ENCODE measurements at places on chromosomes 6 and 20.

DNA sequence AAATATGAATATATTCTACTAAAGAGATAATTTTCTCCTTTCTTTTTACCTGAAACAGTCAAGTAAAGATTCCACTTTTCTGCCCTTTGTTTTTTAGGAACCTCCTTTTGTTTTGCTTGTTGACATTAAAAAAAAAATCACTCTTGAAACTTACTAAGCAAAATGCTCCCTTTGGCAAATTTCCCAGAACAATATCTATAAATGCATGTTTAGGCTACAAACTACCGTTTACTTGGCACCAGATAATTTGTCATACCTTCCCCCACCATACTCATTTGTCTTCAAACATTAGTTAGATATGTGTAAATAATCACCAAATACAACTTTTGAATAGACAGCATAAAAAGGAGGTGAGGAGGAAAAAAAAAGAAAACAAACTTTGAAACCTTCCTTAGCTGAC lies 604.7 kb downstream of the RFPL4B start:
- no peak for DNase-seq

DNA sequence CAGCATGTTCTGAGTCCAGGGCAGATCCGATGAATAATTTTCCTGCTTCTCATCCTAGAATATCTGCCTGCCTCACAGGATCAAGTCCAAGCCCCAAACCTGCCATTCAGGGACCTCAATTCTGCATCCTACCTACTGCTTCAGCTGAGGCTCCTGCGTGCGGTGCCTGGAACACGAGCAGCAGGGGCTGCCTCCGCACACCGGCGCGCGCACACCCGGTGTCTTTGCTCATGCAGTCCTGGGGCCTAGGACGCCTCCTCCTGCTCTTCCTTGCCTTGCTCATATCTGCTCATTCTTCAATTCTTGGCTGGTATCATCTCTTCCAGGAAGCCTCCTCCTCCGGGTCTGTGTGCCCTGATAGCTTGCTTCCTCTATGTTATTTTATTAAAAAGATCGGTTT lies 81.1 kb upstream of the AGPAT4 start:
- no peak for DNase-seq

DNA sequence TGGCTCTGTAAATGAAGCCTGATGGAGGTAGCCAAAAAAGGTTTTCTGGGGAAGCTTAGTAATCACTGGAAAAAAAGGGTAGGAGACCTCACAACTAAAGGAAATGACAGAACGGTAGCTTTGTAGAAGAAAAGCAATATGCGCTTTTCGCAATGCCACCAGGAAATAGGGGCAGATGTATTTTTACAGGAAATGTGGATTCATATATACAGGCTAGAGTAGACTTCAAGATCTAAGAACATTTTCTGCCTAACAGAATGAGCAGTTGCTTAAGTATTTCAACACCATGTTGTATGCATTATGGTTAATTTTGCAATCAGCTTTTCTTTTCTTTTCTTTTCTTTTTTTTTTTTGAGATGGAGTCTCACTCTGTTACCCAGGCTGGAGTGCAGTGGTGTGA lies 219.6 kb downstream of the CD83 start:
- DNase-seq = no peak

- DNase-seq = no peak
These were observed 281.9 kb downstream of the EPM2A start for GRCh38 chr6:145453376-145453775.

- DNase-seq = no peak
These were observed 442.6 kb upstream of the MARCKS start for GRCh38 chr6:113414511-113414910.

- DNase-seq = no peak
These were observed 38.7 kb downstream of the DOK5 start for GRCh38 chr20:54514028-54514607.

GRCh38 chr20:22352019-22352418 lies 232.4 kb downstream of the FOXA2 start:
- DNase-seq = no peak

- DNase-seq = no peak
These were observed 11.5 kb upstream of the BTBD9 start for GRCh38 chr6:38651121-38651784.

All from stimulated activated CD4-positive, alpha-beta T cell treated with anti-CD3 and anti-CD28 coated beads, TNF-alpha, amount 100 ng/mL, for 1 hour (primary cell).